ENCODE measurements at places on chromosomes 7 and 10. TPM values are rescaled to one million over a fixed set of nuclear protein-coding genes. Genes with fewer than 3 reads are reported as not detected.

DNA sequence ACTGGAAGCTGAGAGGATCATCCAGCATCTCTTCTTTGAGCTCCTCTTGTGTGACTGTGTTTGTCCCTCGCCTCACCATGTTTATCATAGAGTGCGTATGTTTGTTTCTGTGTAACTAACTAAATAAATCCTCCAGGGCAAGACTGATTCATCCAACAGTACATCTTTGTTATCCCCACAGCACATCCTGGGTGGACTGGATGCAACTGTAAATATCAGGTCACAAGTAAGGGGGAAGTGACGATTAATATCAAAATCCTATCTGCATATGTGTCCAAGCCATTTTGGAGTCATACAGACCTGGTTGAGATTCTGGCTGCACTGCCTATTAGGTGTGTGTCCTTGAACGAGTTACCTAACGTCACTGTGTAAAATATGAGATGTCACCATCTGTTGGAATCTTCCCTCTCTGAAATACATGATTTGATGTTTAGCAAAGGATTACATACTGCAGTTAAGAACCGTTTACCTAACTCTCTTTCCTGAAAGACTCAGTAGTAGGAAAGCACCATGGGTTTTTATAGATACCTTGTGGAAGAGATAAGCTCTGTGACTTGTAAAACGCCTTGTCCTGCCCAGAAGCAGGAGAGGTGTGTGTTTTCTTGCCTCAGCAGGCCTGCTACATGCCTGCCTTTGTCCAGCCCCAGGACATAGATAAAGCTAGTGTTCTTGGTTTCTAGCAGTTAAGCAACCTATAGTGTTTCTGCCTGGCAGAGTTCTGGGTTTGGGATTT lies 25.8 kb downstream of the WBP1L start:
- no peak for DNase-seq

GRCh38 chr10:84768132-84768531 lies 439.7 kb downstream of the CCSER2 start:
- DNase-seq = no peak

- DNase-seq = no peak
These were observed at the start of gene KAZALD1 for GRCh38 chr10:101061624-101062231. TSS of gene KAZALD1 (plus strand) at chr10:101061989. CDS start at chr10:101062593, 604 bp downstream.

DNA sequence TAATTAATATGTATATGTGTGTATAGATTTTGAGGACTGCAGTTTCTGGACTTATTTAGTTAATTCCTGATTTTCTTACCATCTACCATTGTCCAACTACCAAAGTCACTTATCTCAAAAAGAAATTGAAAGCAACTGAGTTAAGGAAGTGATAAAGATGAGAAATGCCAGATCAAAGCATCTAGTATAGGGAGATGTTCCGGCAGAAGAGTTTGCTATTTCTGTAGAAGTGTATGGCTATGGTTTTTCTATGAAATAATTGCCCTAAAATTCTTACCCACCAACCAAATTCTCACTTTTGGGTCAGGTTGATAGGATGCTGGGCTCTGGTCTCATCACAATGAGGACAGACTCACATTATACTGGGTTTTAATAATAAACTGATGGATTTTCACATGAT lies 64.0 kb upstream of the RAB11FIP2 start:
- DNase-seq = no peak

DNA sequence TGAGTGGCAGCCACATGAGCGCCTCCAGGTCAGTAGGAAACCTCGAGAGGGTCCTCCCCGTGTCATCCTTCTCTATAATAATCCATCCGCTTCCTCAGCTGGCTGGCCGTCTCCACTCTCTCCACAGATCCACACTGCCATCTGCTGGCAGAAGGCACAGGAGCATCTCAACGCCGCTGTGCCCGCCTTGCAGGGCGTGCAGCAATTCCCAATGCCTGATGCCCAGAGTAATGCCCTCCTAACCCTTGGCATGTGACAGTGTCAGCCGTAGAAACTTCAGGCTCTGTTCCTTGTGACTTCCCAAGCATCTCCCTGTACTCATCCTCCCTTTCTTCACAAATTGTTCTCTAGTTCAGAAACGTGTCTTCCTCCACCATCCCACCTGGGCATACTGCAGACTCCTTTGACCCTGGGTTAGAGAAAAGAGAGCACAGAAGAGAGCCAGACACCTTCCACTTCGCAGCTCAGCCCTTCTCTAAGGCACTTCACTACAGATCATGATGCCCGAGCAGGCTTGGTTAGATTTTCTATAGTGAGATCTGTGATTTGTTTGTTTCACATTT lies 70.8 kb downstream of the XPNPEP1 start:
- DNase-seq = peak; percentile 77

- DNase-seq = no peak
These were observed 133.9 kb downstream of the ANLN start for GRCh38 chr7:36523371-36524101.

Gene TMEM254
- 13.6 TPM for total RNA-seq

GRCh38 chr7:111760043-111760442 lies 197.8 kb upstream of the IMMP2L start:
- no peak for DNase-seq

DNA sequence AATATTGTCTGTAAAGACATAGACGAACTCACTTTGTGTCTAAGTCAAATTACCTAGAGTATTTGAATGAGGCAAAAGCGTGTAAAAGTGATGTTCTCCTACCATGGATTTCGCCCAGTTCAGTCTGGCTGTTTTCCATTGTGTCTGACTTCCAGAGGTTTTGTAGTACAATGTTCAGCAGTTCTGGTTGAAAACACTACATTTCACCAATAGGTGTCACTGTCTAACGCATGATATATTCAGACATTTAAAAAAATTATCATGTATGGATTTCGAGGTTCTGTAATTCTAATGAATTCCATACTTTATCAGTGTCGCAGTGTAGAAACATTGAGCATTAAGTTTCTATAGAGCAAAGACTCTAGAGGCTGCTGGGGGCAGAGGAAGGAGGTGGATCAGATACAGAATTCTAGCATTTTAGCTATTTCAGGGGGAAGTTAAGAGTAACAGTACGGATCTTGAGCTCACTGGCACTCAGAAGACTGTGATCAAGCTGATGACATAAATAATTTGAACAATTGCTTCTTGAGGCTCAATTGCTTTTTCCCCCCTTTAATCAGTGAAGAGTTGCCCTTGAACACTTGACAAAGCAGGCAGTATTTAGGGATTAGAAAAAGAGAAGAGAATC lies 196.9 kb upstream of the RHOBTB1 start:
- no peak for DNase-seq

DNA sequence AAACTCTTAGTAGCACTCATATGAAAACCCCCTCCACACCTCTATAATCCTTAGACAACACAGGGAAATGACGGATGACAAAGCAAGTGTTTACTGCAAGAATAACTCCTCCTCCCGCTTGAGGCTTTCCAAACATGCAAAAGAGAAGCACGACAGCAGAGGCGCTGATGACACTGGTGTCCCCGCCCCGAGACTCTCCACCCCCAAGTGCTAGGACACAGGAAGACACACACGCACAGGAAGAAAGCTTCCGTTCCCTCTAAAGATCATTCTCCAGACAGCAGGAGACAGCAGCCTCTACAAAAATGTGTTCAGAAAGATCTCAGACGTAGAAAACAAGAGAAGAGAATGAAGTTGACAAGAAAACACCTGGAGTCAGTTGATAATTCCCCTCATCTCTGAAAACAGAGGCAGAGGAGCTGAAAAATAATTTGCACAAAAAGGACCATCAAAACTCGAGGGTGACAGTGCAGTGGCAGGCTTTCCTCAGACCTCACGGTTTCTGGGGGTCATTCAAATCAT lies 90.2 kb downstream of the DLG5 start:
- DNase-seq = peak; percentile 83

GRCh38 chr7:156579566-156579965 lies 61.0 kb upstream of the RNF32 start:
- no peak for DNase-seq

All from activated CD4-positive, alpha-beta T cell treated with anti-CD3 and anti-CD28 coated beads, Interleukin-2, amount 10 ng/mL, durations not matched to agents 7 days and 5 days (primary cell).